ENCODE measurements at places on chromosomes 2 and 18.

DNA sequence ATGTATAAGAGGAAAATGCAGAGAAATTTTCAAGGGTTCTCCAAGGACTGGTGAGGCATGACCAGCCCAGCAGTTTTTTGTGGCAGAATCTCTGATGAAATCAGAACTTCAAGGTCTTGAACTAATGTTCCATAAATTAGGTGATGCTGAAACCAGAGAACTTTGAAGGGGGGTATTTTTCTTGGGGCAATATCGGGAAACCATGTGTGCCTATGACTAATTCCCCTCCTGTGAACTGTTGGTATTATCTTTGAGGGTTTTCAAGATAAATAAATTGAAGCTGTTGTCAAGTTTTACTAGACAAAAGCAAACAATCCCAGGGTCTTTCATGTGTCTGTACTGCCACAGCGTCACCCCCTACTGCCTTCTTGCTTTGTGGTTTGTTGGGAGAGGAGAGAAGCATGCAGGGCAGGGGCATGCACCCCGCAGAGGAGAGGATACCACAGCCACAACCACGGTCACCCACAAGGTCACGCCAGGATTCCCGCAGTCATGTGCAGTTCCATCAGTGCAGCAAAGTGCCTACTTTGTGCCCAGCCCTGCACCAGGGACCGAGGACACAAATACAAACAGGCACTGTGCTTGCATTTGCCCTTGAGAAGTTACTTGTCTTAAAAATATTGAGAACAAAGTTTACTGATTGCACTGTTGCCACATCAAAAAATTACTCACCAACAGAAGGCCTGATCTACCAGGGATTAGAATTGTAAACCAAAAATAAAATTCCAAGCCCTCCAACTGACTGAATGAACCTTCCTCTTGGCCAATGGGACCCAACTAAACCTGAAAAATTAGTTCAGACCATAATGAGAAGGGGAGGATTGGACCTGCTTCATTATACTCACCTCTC lies 413.3 kb upstream of the TRIB2 start:
- DNase-seq: peak; percentile 72

GRCh38 chr2:172305066-172305465 lies 122.3 kb upstream of the ITGA6 start:
- peak; percentile 46 for DNase-seq

DNA sequence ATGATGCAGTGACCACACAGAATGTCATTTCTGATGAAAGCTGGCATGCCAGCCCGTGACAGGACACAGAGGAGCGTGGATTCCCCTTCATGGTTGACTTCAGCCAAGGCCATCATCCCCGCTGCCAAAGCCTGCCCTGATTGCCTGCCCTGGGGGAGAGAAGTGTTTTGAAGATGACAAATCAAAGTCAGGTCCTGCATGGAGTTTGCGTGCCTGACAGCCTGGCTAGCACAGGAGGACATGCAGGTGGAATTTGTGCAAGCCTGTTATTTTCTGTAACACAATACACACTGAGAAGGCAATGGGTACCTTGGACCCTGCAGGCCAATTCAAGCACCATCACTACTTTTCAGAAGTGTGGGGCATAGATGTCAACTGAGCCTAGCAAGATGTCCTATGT lies 5.4 kb upstream of the IL1R2 start:
- DNase-seq: no peak

DNA sequence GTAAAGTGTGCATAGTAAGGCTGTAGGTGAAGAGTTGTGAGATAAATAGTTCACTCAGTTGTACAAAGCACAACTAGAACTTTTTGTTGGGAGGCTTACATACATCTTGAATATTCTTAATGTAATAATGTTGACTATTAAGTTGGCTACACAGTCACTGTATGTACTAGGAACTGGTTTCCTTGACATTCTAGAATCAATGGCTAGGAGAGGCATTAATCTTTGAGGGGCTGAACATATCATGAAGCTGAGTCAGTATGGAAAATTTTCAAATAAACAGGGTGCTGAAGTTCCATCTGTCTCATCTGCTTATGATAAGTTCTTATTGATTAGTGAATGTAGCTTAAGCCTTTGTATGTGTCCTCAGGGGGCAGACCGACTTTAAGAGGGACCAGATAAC lies 23.4 kb downstream of the METTL21A start:
- no peak for DNase-seq

DNA sequence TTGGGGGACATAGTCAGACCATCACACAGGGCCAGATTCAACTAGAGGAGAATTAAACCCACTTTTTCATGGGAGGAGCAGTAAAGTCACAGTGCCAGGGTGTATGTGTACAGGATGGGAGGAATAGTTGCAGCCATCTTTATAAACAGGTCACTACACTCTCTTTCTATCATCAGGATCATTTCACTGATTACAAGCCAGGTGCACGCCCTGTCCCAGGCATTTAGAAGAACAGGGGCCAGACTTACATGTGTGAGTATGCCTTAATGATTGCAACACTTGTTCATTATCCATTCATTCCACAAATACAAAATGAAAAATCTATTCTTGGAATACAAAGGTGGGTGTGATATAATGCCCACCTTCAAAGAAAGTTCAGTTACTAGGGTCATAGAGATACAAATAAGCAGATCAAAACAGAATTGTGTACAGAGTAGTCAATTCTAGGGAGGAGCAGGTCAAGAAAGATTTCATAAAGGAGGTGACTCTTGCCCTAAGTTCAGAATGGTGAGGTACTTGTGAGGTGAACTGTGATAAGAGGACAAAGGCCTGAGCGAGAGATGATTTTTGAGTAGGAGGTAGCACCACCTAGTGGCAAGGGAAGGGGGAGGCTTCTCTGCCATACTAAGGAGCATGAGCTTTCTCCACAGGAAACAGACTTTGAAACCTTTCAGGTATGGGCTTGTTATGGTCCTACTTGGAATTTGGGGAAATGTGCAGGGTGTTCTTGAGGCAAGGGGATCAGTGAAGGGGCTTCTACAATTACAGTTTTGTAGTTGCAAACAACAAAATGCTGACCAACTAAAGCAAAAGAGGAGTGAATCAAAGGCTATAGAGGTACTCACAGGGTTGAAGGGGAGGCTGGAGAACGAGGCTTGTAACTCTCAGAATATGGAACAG lies 156.3 kb downstream of the SUCLG1 start:
- peak; percentile 31 for DNase-seq

- DNase-seq: no peak
Measured at GRCh38 chr18:79887181-79888000, 64.1 kb downstream of the SLC66A2 start.

DNA sequence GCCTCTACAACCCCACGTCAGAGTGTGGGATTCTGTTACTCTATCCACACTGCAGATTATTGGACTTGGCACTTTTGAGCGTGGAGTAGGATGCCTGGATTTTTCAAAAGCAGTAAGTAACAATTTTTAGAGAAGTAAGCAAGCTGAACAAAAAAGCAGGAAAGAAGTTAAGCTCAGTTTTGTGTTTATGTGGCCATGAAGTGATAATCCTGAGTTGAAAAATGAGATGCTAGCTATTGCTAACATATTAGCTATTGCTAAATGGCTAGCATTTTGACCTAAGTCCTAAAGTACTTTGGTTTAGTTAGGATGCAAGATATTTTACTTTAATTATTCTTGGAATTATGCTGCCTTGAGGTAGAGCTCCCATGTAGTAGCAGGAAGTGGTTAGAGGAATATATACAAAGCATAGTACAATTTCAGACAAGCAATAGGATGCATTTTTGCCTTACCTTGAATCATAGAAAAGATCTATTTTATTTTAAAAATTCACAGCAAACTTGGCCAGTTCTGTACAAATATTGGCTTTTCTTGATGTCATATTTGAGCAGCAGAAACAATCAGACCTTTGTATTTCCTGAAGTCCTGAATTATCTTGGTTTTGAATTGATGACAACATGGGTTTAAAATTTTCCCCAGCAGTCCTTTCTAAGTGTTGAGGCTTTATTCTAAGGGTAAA lies 74.6 kb downstream of the COX7A2L start:
- DNase-seq: no peak

- no peak for DNase-seq
Measured at GRCh38 chr2:158234497-158234896, 132.8 kb downstream of the UPP2 start.

GRCh38 chr2:203246646-203247045 lies 7.8 kb downstream of the CYP20A1 start:
- DNase-seq: no peak

GRCh38 chr2:120220756-120221155 lies 2.4 kb downstream of the TMEM185B start:
- no peak for DNase-seq

- DNase-seq: no peak
Measured at GRCh38 chr2:205321231-205321630, 361.1 kb upstream of the NRP2 start.

Data from SJCRH30 (cell line).